ENCODE measurements at places on chromosomes 3 and 15.
A peak's percentile ranks its signal among the peaks of the same experiment; 100 is the strongest.

DNA sequence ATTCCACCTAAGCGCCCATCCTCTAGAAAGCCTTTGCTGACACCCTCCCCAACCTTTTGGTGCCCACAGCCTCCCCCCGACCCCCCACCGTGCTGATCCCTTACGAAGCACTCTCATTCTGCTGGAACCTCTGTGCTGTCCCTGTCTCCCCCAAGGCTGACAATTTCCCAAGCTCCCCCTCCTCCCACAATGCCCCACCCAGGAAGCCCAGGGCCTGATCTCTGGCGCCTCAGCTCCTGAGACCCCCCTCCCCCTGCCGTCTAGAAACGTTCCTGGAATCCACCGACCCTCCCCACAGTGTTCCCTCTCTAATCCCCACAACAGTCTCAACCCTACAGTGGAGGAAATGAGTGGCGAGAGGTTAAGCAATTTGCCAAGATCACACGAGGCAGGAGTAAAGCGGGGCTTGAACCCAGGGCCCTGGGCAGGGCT lies 18.3 kb downstream of the MYL3 start:
- no peak for DNase-seq

DNA sequence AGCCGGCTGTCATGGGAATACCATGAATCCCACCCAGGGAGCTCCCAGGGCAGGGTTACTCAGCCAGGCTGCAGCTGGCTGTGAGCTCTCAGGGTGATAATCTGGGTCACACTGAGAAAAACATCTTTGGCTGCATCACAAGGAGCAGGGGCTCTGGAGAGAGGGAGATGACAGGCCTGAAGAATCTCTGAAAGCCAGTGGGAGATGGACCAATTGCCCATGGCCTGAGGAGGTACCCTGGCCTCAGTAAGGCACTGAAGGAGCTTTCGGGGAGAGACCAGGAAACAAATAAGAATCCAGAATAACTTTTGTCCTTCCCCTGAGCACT lies 28.2 kb upstream of the GOLGA6C start:
- DNase-seq, result no peak

- DNase-seq, result no peak
Measured at GRCh38 chr3:50617911-50618481, 1.0 kb downstream of the MAPKAPK3 start.

- peak; percentile 25 for DNase-seq
Measured at GRCh38 chr3:40258555-40258954, 51.0 kb upstream of the EIF1B start.

DNA sequence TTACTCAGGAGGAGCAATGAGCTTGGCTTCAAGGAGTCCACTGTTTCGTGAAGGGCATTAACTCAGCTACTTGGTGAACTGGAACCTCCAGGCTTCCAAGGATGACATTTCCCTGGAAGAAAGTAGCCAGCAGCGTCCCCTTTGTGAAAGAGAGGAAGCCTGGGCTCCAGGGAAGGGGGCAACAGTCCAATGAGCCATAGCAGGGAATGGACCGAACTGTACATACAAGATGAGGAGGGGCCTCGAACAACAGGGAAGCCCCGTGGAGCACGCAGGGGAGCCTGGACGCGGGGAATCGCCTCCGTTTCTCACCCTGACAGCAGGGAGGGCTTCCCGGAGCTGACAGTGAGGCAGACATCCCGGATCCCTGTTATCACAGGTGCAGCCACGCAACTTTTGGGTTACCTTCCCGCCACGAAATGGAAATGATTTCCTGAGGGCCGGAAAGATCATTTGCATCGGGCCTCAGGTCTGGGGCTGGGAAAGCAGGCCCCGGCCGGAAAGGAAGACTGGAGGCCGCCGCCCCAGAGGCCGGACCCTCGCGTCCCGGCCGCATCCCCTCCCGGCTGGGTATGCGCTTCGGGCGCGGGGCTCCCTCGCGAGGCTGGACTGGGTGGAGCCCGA lies 475 bp upstream of the SPINT1 start:
- no peak for DNase-seq

DNA sequence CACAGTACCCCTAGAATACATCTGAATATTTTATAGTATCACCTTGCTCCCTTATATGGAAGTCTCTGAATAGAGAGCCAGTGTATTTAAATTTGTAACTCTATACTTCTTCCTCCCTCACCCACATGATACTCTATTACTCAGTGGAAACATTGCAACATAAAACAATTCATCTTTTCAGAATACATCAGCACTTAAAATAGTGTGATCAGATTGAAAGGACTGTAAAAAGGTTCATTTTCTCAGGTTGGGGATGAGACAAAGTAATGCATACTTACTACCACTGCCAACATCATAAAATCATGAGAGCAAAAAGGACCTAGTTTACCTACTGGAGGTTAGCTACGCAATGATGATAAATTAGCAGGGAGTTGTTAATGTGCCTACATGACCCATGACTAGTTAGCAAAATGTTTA lies 13.8 kb upstream of the THRB start:
- no peak for DNase-seq

DNA sequence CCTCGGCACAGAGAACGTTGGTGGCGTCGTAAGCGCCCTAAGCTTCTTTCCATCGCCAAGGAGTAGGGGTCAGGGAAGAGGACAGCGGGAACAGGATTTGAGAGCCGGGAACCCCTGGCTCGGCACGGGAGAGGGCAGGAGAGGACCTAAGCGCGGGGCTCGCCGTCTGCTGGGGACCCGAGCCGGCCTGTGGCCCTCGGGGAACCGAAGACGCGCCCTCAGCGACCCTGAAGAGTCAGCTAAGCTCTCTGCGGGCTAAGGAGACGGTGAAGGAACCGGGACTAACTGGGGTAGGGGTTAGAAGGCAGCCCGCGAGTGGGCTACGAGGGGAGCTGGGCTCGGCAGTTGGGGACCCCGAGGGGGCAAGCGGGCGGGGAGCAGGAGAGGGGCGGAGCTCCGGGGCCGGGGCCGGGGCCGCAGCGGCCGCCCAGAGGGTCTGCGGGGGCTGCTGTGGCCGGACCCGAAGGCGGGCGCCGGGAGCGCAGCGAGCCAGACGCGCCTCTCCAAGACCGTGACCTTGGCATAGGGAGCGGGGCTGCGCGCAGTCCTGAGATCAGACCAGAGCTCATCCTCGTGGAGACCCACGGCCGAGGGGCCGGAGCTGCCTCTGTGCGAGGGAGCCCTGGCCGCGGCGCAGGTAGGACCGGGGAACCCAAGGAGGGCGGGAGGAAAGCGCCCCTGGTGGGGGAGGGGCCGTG lies 574 bp downstream of the CASR start:
- no peak for DNase-seq

DNA sequence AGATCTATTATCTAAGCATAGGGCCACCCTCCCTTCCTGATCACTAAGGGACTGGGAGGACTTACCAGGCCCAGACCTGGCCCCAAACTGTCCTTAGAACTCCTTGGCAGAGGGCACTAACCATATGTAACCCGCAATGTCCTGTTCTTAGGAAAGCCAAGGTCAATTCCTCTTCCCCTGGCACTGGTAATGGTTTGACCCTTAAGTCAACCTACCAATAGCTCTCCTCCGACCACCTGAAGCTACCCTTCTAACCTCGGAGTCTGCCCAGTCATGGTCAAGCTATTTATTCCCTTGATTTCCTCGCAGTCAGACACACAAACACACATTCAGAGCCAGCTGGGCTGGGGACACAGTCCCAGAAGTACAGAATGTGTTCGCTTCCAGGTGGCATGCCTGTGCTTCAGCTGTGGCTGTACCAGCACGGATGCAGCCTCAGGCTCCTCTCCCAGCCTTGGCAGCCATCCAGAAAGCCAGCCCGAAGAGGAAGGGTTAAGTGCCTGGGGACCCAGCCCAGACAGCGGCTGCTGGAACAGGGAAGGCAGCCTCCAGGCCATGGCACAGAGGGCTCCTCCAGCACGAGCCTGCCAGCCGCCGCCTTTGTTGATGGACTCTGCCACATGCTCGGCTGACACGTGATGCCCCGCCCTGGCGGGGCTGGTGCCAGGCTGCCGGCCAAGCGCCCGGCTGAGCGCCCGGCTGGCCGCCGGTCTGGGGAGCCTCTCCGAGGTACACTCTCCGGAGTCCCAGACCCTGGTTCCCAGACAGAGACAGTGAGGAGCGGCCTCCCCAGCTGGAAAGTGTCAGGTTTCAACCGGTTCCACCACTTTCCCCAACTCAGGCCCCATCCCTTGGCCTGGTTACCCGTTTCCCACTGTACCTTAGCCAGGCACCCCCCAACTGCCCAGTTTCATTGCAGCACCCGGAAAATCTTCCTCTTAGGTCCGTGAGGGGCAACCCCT lies 5.5 kb downstream of the BMF start:
- DNase-seq, result peak; percentile 84

Data from AG08395 (cell line).